ENCODE measurements at places on chromosomes 5 and 9. TPM values are rescaled to one million over a fixed set of nuclear protein-coding genes. Genes with fewer than 3 reads are reported as not detected.

DNA sequence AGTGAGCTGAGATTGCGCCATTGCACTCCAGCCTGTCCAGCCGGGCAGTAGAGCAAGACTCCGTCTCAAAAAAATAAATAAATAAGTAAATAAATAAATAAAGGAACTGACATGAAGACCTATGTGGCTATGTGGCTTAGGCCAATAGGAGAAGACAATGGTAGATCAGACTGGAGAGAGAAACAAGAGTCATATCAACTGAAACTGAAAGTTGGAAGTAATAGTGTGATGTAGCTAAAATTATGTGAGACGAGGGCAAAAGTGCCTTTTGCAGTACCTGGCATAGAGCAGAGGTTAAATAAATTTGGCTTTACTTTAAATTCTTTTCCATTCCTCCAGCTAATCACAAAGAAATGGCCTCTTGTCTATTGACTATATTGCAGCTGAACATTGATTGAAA, 7.3 kb downstream of the FBP2 start:
- no peak overlapping the region for H3K27ac ChIP-seq
- H3K4me3 ChIP-seq, result no peak overlapping the region
- peaks cover 6% of the 10 kb centered on the region for H3K4me1 ChIP-seq
- H3K27me3 ChIP-seq, result peaks cover 5% of the 10 kb centered on the region
- no peak for DNase-seq
- H3K36me3 ChIP-seq, result no peaks in the 10 kb centered on the region

GRCh38 chr5:137470921-137471220, 28.3 kb downstream of the SPOCK1 start:
- H3K27ac ChIP-seq, result no peak overlapping the region
- H3K4me3 ChIP-seq, result no peak overlapping the region
- H3K36me3 ChIP-seq, result no peaks in the 10 kb centered on the region
- H3K4me1 ChIP-seq, result no peaks in the 10 kb centered on the region
- H3K27me3 ChIP-seq, result peaks cover 5% of the 10 kb centered on the region

GRCh38 chr5:40441733-40442132, 238.0 kb upstream of the PTGER4 start:
- no peak overlapping the region for H3K27ac ChIP-seq
- no peak for DNase-seq
- H3K36me3 ChIP-seq, result no peaks in the 10 kb centered on the region
- H3K4me1 ChIP-seq, result peaks cover 4% of the 10 kb centered on the region
- H3K27me3 ChIP-seq, result no peaks in the 10 kb centered on the region

Gene CERT1
- total RNA-seq, result 46.8 TPM

- peaks cover 8% of the 10 kb centered on the region for H3K27me3 ChIP-seq
- no peak overlapping the region for H3K27ac ChIP-seq
- DNase-seq, result no peak
- no peaks in the 10 kb centered on the region for H3K36me3 ChIP-seq
- peaks cover 63% of the 10 kb centered on the region for H3K4me1 ChIP-seq
Measured at GRCh38 chr5:132000677-132001453, 10.6 kb downstream of the ACSL6 start.

- H3K4me1 ChIP-seq, result peaks cover 3% of the 10 kb centered on the region
- H3K27ac ChIP-seq, result no peak overlapping the region
- H3K27me3 ChIP-seq, result no peaks in the 10 kb centered on the region
- DNase-seq, result no peak
- no peak overlapping the region for H3K4me3 ChIP-seq
Measured at GRCh38 chr9:126516936-126517832, 96.5 kb upstream of the LMX1B start.

Gene PCDHB9
- total RNA-seq, result 15.2 TPM

GRCh38 chr9:85662573-85662972, 79.2 kb downstream of the AGTPBP1 start:
- no peaks in the 10 kb centered on the region for H3K27me3 ChIP-seq
- H3K4me1 ChIP-seq, result no peaks in the 10 kb centered on the region
- H3K27ac ChIP-seq, result no peak overlapping the region
- no peak for DNase-seq

- H3K27ac ChIP-seq, result no peak overlapping the region
- DNase-seq, result no peak
- no peaks in the 10 kb centered on the region for H3K36me3 ChIP-seq
- H3K4me1 ChIP-seq, result no peaks in the 10 kb centered on the region
Measured at GRCh38 chr5:52579391-52579790, 208.3 kb upstream of the ITGA1 start.

- H3K4me1 ChIP-seq, result no peaks in the 10 kb centered on the region
- H3K4me3 ChIP-seq, result no peak overlapping the region
- no peaks in the 10 kb centered on the region for H3K27me3 ChIP-seq
- no peak for DNase-seq
- H3K27ac ChIP-seq, result no peak overlapping the region
- no peaks in the 10 kb centered on the region for H3K36me3 ChIP-seq
Measured at GRCh38 chr5:8870349-8870958, 675.4 kb downstream of the SEMA5A start.

DNA sequence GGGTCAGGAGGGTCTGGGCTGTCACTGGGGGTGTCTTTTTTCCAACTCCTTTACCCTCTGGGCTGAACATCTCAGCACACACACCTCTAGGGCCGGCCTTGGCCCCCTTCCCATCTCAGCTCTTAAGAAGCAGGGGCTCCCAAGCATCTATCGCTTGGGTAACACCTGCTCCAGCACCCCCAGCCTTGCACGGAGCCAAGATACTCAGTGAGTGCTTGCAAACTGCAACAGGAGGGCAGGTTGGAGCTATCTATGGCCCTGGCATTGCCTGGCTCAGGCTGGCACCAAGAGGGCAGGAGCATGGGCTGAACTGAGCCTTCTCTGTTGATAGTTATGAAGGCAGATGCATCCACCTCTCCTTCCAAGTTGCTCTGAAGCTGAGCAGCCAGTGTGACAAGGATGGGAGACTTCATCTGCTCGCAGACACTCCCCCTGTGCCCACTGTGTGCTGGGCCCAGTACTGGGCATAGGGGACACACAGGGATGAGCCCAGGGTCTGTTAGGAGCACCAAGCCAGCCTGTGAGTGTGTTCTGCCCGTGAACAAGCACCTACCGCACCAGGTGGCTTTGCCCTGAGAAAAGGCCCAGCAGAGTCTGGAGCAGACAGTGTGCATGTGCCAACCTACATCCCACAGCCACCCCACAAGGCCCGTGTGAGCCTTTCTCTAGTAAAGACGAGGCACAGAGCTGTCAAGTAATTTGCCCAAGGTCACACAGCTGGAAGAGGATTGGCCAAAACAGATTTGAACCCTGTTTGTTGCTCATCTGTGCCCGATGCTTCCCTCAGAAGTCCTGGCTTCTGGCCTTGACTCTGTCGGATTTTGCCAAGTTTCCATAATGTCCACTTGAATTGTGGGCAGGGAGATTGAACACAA, 58.2 kb downstream of the PHF2 start:
- no peak for DNase-seq
- H3K4me3 ChIP-seq, result no peak overlapping the region
- H3K27ac ChIP-seq, result no peak overlapping the region
- H3K36me3 ChIP-seq, result peaks cover 28% of the 10 kb centered on the region
- H3K4me1 ChIP-seq, result peaks cover 2% of the 10 kb centered on the region
- H3K27me3 ChIP-seq, result peaks cover 11% of the 10 kb centered on the region

Gene TRPM3
- 0.54 TPM for total RNA-seq

Gene LCN2
- not detected for total RNA-seq

- H3K36me3 ChIP-seq, result no peaks in the 10 kb centered on the region
- peaks cover 15% of the 10 kb centered on the region for H3K4me1 ChIP-seq
- no peak overlapping the region for H3K27ac ChIP-seq
- no peaks in the 10 kb centered on the region for H3K27me3 ChIP-seq
- no peak for DNase-seq
Measured at GRCh38 chr5:168654211-168654721, 75.1 kb upstream of the PANK3 start.

GRCh38 chr9:111066468-111066867, 28.2 kb upstream of the LPAR1 start:
- H3K4me1 ChIP-seq, result peaks cover 16% of the 10 kb centered on the region
- H3K4me3 ChIP-seq, result no peak overlapping the region
- H3K36me3 ChIP-seq, result no peaks in the 10 kb centered on the region

Gene NUP214
- total RNA-seq, result 60.8 TPM

- no peak overlapping the region for H3K27ac ChIP-seq
- H3K36me3 ChIP-seq, result peaks cover 4% of the 10 kb centered on the region
- H3K4me3 ChIP-seq, result no peak overlapping the region
- H3K27me3 ChIP-seq, result peaks cover 8% of the 10 kb centered on the region
- no peak for DNase-seq
Measured at GRCh38 chr5:139700711-139701055, 52.5 kb downstream of the CXXC5 start.

Gene SEMA4D
- 14.8 TPM for total RNA-seq

DNA sequence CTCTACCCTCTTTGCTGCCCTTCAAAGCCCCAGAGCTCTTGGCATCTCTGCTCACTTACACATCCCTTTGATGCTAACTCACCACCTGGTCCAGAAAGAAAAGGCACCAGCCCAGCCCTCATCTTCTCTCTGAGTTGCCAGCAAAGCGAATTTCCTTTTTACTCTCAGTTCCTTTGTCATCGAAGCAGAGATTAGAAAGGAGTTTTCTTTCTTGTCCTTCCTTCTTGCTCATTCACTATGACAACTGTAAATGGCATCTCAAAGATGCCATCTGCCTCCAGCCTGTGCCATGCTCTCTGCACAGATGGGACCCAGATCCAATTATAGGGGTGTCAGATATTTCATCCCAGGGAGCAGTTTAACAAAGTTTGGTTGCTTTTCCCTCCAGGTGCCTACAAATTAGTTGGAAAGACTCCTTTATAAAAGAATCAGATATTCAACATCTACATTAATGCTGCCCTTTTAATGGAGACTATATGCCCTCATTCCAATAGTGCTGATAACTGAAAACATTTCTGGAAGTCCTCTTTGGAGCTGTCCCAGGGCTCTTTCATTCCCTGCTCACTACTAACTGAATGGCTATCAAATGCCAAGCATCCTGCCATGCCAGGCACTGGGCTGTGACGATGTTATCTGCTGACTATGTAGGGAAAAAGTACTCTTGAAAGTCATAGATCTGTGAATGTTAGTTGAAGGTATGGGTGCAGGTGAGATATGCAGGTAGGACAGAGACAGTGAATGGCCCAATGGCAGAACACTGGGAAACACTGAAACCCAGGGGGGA, 58.9 kb downstream of the SUSD1 start:
- H3K4me1 ChIP-seq, result no peaks in the 10 kb centered on the region
- no peak overlapping the region for H3K4me3 ChIP-seq
- H3K27me3 ChIP-seq, result peaks cover 4% of the 10 kb centered on the region
- no peaks in the 10 kb centered on the region for H3K36me3 ChIP-seq

Gene LCN12
- total RNA-seq, result 1.5 TPM

Gene HBEGF
- 22.6 TPM for total RNA-seq

Gene OR13D1
- not detected for total RNA-seq

Gene INSL4
- total RNA-seq, result not detected

- no peak overlapping the region for H3K27ac ChIP-seq
- no peak for DNase-seq
- no peaks in the 10 kb centered on the region for H3K36me3 ChIP-seq
- no peaks in the 10 kb centered on the region for H3K27me3 ChIP-seq
Measured at GRCh38 chr5:18686253-18686652, 1052.0 kb downstream of the TAF11L14 start.

- peaks cover 1% of the 10 kb centered on the region for H3K27me3 ChIP-seq
- no peaks in the 10 kb centered on the region for H3K36me3 ChIP-seq
- no peak overlapping the region for H3K4me3 ChIP-seq
- DNase-seq, result no peak
- no peak overlapping the region for H3K27ac ChIP-seq
- H3K4me1 ChIP-seq, result peaks cover 5% of the 10 kb centered on the region
Measured at GRCh38 chr5:105207066-105207465, 1644.5 kb upstream of the NUDT12 start.

- peaks cover 4% of the 10 kb centered on the region for H3K4me1 ChIP-seq
- no peaks in the 10 kb centered on the region for H3K36me3 ChIP-seq
Measured at GRCh38 chr5:161846746-161847145, 1.2 kb upstream of the GABRA1 start.

GRCh38 chr5:151243564-151243963, 9.4 kb upstream of the GM2A start:
- H3K4me1 ChIP-seq, result no peaks in the 10 kb centered on the region
- no peak for DNase-seq
- H3K36me3 ChIP-seq, result no peaks in the 10 kb centered on the region

Gene LOX
- total RNA-seq, result 0.23 TPM

- no peaks in the 10 kb centered on the region for H3K27me3 ChIP-seq
- no peak for DNase-seq
- peaks cover 9% of the 10 kb centered on the region for H3K36me3 ChIP-seq
- H3K4me3 ChIP-seq, result no peak overlapping the region
- H3K4me1 ChIP-seq, result peaks cover 15% of the 10 kb centered on the region
Measured at GRCh38 chr5:39005566-39006232, 68.5 kb downstream of the RICTOR start.

Gene GARIN3
- total RNA-seq, result not detected

- peak; percentile 16 for DNase-seq
- peaks cover 7% of the 10 kb centered on the region for H3K27me3 ChIP-seq
- H3K36me3 ChIP-seq, result peaks cover 5% of the 10 kb centered on the region
- no peak overlapping the region for H3K27ac ChIP-seq
Measured at GRCh38 chr5:65076251-65076869, 307.6 kb downstream of the CWC27 start.

Gene PRR16
- not detected for total RNA-seq

Data from endothelial cell (in vitro differentiated cells).